ENCODE measurements at places on chromosomes 1 and 21.

DNA sequence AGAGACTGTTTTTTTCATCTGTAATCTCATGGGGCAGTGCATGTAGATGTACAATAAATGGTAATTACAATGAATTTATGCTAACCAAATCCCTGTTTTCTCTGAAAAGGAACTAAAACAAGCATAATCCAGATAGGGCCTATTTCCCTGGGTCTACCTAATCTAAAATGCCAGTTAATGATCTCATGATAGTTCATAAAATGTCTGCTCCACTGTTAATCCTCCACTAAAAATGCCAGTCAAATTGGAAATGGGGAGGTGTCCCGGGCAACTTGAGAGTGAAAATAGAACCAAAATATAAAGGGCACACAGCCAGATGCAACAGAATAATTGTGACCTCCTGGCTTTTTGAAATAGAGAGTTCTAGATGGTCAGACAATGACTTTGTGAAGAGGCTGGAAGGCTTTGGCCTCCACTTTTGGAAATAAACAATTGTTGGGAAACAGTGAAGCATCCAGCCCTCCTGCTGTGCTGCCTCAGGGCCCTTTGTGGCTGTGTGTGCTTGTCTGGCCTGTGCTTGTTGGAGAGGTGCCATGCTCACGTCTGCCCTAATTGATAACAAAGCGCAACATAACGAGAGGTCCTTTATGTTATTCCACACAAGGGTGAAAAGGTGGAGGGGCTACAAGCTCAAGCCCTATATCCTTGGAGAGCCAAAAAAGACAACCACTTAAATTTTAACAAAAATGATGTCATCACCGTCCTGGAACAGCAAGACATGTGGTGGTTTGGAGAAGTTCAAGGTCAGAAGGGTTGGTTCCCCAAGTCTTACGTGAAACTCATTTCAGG is 97.7 kb downstream of the ATP5PO start:
- no peak for DNase-seq

DNA sequence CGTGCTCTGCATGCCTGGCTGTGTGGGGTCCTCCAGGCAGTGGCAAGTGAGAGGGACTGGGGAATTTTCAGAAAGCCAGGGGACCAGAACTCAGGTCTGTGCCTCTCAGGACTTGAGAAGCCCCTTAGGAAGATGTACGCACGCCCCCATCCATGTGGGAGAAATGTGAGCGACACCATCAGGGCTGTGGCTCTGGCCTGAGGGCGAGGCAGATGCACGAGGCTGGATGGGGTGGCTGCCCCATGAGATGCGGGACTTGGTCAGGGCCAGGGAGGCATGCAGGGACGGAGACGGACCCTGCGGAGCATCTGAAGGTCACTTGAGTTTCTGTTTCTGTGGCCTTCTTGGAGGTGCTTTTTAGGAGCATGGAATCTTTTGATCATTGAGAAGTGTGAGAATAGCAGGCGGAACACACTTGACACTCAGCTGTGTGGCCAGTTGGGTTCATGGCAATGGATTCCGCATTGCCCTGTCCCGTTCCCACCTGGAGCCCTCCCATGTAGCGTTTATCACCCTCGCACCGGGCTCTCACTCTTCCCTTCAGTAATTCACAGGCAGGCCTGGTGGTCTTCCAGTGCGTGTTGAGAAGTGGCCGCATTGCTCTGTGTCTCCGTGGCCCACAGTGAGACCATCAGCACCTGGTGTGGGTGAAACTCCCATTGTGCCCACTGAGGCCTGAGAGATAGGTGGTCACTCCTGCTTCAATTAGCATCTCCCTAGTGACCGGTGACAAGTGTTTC is 30.7 kb upstream of the ACTRT2 start:
- DNase-seq, result no peak

GRCh38 chr1:2455757-2456156 is 20.3 kb upstream of the PLCH2 start:
- no peak for DNase-seq

DNA sequence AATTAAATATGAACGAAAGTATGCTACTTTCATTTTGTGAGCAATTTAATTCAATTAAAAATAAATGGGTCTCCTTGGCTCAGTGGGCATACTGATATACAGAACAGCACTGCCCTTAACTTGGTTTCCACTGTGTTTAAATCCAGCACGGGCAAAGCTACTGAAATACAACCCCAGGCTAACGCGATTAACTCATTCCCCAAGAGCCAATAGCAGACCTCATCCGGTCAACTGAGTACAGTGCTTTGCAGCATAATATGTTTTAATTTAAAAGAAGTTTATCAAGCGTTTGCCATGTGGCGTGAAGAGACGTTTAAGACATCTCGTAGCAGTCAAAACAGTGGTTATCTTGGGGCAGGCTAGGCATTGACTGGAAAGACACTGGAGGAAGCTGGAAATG is 118.6 kb downstream of the PROX1 start:
- peak; percentile 7 for DNase-seq

DNA sequence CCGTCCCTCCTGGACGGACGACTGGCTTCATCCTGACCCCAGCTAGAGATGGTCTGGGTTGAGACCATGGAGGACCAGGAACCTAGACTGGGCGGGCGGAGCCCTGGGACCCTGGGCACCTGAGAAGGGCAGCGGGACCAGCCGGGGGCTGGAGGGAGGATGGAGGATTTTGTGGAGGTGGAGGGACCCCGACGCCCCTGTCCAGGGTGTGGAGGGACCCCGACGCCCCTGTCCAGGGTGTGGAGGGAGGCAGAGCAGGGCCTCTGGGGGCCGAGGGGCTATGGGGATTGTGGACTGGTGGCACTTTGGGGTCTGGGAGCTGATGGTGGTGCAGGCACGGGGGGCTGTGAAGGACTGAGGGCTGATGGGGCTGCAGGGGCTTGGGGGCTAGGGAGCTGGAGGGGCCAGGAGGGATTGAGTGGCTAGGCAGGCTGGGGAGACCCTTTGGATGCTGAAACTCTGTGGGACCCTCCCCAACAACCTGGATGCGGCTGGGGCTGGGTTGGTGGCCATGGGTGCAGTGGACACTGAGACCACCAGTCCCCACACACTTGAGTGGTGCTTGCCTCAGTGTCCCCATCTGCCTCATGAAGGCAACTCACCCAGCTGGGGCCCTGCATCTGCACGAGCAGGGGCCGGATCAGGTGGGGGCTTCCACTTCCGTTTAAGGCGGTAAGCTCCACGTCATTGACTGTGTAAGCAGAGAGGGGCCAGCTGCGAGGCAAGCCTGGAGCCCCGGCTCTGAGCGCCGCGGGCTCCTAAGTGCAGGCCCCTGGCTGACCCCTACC is 7.4 kb downstream of the GJC2 start:
- DNase-seq, result no peak

GRCh38 chr1:89347296-89347695 is 16.6 kb upstream of the GBP6 start:
- DNase-seq, result no peak

DNA sequence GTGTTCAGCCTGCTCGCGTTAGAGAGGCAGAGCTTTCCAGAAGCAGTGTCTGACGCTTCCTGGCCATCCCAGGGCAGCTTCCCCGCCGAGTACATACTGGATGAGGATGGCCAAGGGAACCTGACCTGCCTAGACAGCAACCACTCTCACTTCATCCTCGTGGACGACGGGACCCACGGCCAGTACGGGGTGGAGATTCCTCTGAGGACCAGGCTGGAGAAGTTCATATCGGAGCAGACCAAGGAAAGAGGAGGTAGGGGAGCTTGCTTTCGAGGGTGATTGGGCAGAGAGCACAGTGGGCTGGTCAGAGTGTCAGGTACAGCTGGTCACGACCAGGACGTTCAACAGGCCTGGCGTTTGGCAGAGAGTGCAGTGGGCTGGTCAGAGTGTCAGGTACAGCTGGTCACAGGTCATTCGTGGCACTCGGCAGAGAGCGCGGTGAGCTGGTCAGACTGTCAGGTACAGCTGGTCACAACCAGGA is 22.4 kb downstream of the TRPM2 start:
- no peak for DNase-seq

DNA sequence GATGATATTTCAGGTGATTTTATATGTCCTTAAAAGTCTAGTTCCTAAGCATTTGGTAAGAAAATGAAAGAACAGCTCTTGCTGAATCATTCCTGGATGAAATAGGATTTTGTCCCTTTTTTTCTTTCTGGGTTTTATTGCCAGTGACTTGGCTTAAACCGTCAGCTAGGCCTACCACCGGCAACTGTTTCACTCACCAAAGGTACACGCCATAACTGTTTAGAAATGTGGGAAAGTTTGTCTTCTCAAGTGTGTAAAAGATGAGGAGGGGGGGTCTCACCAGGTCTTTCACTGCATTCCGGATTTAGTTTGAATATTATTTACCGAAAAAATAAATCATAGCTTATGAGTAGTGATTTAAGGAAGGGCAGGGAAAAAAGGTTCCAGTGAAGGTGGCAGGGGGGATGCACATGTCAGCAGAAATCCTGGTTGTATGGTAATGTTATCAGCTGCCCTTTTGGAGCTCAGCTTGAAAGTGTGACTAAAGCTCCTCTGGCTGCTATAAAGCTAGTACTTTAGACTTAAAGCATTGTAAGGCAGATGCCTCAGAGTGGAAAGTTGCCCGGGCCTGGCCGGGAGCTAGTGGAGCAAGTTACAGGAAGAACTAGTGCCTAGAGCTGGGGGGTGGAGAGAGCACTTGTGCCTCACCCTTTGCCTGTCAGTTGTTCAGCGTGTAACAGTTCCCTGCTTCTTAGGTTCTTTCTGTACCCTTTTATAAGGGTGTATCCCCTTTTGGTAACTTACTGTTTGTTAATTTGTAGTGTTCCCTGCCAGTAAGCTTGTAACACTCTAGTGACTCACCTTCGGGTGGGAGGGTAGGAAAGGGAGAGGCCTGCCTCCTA is 3.1 kb downstream of the ATP1A1 start:
- peak; percentile 31 for DNase-seq

DNA sequence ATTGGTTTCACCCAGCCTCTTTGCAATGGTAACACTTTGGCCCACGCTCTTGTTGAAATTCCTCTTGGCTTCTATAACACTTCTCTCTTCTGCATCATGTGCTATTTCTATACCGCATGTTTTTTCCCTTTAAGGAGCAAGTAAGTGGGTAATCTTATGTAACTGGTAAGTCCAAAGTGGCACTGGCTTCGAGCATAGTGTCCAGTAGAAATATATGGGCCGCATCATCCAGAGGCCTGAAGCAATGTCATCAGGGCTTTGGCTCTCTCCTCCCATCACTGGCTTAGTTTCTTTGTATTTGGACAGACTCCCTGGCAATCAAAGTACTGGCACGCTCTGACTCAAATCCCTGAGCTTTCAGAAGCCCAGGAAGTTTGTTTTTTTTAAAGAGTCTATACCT is 17.5 kb downstream of the CHML start:
- DNase-seq, result no peak

DNA sequence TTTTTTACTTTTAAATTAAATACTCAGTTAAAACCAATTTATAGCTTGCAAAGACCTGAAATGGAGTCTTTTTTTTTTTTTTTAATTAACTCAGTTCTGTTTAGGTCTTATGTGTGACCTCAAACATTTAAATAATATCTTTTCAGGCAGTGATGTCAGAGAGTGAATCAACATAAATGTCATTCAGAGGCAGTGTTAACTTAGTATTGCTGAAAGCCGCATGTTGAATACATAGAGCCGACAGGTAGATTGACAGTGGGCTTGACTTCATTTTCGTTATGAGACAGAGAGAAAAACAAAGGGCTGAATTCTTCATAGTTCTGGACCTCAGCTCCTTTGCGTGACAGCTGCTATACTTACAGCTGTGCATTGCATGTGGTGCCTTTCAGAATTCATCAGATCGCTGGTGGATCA is 51.5 kb downstream of the PRDM2 start:
- DNase-seq, result peak; percentile 64

GRCh38 chr1:118945489-118945888 is 42.7 kb downstream of the TBX15 start:
- DNase-seq, result no peak

GRCh38 chr1:116286541-116286971 is 86.5 kb upstream of the ATP1A1 start:
- DNase-seq, result peak; percentile 26

DNA sequence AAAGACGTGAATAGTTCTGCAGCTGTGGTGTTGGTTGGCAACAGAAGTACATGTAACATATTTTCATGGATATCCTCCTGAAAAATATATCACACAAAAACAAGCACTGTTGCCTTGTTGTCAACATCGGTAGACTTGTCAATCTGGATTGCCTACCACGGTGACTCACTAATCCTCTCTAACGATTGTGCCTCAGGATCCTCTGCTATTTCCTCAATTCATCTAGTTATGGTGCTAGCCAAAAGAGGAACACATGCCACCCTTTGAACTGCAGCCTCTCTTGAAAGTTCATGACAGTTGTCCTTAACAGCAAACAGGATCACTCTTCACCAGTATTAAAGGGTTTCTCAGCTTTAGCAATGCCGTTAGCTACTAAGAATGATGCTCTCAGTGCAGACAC is 25.7 kb downstream of the RASAL2 start:
- no peak for DNase-seq

DNA sequence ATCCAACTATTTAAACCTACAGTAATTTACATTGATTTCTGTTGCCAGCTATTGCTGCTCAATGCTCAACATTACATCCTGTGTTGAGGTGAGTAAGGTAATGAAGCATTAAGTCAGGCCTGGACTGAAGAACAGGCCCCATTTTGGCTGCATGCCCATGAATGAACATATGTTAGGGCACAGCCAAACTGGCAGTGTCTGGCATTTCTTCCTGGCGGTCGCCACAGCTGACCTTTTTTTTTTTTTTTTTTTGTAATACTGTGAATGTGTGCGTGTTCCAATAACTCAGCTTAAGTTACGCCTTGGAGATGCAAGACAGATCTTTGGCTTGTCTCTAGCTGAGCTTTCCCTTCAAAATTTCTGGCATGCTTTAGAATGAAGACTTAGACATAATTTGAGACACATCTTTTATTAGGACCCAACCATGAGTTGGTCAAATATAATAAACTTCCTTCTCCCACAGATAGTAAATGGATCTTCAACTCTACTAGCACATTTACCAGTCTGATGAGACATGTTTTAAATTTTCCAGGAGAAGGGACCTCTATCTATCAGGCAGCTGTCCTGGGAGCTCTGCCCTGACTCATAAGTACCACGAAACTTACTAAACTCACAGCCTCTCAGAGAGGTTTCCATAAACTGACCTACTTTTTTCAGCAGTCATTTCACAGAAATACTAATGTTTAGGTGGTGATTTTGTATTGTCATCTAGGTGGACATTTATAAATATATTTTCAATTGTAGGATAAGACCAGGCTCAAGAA is 341.1 kb upstream of the RUNX1 start:
- DNase-seq, result no peak

GRCh38 chr21:42509244-42509643 is 4.4 kb upstream of the SLC37A1 start:
- DNase-seq, result peak; percentile 55

GRCh38 chr1:21700094-21700493 is 30.9 kb upstream of the RAP1GAP start:
- DNase-seq, result no peak
